CD4-positive, alpha-beta T cell treated with Interleukin-15 for 4 hours (primary cell): ENCODE measurements at places on chromosomes 2 and 18.

GRCh38 chr2:211133766-211134165, 577.4 kb downstream of the CPS1 start:
- no peak for DNase-seq

DNA sequence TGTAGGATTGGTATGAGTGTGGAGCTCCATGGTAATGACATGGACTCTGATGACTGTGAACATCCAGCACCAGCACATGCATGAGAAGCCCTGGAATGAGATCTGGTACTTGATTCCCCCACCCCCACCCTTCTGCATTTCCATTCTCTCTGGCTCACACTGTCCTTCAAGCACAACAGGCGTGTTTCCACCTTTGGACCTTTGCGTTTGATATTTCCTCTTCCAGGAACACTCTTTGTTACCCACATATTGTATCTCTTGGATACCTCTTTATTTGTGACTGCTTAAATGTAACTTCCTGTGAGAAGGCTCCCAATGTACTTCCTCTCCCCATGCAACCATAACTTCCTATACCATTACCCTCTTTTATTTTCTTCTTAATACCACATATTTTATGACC, 263.8 kb downstream of the HNMT start:
- no peak for DNase-seq

GRCh38 chr2:16686641-16687040, 21.0 kb upstream of the CYRIA start:
- DNase-seq: no peak

- DNase-seq: no peak
Measured at GRCh38 chr2:151049746-151050145, 211.9 kb downstream of the RBM43 start.

GRCh38 chr2:36333350-36334012, 22.1 kb upstream of the CRIM1 start:
- no peak for DNase-seq

GRCh38 chr2:200483729-200484198, 26.1 kb downstream of the KCTD18 start:
- DNase-seq: no peak

DNA sequence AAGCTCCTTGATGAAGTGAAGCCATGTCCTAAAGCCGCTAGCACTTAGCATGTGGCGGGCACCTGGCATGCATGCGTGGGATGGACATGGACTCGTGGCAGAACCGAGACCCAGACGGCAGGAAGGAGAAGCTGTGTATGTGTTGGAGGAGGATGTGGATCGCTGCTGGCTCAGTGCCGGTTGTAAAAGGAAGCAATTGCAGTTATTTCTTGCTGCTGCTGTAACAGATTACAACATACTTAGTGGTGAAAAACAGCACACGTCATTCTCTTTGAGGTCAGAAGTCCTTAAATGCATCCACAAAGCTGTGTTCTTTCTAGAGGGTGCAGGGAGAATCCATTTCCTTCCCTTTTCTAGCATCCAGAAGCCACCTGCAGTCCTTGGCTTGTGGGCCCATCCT, 74.6 kb downstream of the AGAP1 start:
- no peak for DNase-seq

- DNase-seq: no peak
Measured at GRCh38 chr2:49978341-49978740, 824.0 kb upstream of the FSHR start.

DNA sequence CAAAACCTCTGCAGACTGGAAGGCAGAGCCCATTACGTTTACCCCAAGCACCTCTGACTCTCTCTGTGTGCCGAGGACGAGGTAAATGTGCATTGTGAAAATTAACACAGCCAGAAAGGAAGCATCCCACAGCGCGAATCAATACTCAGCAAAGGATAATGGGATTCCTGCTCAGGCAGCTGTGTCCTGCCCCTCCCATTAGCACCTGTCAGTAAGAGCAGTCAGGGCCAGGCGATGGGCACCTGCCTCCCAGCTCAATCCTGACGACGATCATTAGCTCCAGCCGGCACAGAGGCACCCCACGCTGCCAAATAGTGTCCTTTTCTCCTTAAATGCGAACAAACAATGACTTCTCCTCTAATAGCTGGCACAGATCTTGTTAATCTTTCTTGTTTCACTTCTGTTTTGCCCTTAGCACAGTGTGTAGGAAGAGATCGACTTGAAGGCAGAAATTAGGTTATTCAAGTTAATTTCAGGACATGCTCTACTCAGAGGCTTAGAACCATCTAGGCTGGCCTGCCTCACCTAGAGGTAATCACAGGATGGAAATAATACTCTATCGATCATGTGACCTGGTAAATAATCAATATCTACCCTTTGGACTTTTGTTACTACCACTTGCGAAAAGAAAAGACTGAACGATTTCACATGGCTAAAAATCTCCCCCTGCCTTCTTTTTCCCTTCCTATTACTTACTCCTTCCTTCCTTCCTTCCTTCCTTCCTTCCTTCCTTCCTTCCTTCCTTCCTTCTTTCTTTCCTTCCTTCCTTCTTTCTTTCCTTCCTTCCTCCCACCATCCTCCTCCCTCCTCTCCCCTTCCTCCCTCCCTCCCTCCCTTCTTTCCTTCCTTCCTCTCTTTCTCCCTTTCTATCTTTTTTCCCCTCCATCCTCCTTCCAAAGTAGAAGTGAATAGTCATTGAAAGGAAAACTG, 487.9 kb upstream of the ID2 start:
- no peak for DNase-seq

DNA sequence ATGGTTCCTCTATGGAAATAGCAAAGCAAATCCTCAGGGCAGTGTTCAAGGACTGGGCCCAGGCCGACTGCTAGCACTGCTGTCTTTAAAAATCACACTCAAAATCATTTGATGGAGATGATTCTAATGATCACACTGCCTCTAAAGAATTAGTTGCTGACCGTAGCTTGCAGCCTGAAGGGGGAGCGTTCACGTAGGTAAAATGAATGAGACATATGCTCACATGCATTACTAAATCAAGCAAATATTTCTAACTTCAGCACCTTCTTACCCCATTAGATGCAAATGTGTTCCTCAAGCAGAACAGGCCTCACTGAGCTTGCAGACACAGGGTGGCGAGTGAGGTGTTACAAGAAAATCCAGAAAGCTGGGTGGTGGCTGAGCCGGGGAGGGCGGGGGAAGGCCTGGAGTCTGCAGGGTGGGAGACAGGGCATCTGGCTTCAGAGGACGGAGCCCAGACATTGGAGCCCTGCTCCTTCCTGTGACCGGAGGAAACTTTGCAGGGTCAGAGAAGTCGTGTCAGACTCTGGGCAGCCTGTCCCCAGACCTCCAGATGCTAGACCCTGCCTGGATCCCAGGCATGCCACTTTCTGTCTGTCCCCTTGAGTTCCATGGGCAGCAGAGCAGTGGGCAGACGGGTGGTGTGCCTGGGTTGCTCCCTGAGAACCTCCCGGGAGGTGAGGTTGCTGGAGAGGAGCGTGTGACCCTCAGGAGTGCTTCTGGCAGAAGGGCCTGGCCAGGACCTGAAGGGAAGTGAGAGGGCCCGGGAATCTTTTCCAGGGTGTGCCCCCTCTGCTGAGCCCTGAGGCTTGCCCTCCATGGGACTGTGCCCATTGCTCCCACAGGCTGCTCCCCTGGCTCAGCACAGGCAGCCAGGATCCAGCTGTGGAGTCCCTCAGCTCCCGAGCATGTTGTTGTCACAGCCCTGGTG, 7.1 kb upstream of the NPPC start:
- DNase-seq: no peak

- DNase-seq: no peak
Measured at GRCh38 chr2:217614498-217614897, 388.3 kb downstream of the TNS1 start.

DNA sequence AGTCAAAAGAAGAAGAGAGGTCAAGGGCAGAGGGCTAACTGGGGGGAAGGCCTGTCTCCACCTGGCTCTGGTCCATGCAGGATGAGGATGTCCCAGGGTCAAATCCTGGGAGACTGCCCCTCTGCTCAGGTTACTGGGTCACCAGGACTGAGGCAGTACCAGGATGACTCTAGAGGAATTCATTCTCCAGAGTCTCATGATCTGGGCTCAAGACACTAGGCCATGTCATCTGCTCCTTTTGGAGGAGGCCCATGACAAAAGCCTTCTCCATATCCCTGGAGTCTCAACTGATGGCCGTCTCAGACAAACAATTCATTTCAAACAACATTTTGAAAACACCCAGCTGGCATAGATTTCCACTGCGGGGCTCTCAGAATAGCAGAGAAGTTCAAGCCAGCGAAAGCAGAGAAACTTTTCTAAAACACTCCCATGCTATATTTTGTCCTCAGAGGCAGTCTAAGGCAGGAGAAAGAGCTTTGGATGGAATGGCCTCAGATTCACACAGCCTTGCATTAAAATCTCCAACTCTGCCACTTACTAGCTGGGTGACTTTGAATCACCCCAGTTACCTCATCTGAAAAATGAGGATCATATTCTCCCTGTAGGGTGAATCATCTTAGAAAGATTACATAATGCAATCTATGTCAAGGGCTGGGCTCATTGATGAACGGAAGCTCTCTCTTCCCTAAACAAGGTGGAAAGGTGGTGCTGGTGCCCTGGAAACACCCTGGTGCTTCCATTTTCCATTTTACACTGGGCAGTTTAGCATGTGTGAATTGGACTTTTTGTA, 48.8 kb upstream of the LCLAT1 start:
- DNase-seq: no peak

- no peak for DNase-seq
Measured at GRCh38 chr2:66303471-66303870, 131.5 kb upstream of the MEIS1 start.

- DNase-seq: no peak
Measured at GRCh38 chr2:173567493-173567892, 212.8 kb downstream of the CDCA7 start.
